ENCODE measurements at places on chromosomes 1 and 21.

DNA sequence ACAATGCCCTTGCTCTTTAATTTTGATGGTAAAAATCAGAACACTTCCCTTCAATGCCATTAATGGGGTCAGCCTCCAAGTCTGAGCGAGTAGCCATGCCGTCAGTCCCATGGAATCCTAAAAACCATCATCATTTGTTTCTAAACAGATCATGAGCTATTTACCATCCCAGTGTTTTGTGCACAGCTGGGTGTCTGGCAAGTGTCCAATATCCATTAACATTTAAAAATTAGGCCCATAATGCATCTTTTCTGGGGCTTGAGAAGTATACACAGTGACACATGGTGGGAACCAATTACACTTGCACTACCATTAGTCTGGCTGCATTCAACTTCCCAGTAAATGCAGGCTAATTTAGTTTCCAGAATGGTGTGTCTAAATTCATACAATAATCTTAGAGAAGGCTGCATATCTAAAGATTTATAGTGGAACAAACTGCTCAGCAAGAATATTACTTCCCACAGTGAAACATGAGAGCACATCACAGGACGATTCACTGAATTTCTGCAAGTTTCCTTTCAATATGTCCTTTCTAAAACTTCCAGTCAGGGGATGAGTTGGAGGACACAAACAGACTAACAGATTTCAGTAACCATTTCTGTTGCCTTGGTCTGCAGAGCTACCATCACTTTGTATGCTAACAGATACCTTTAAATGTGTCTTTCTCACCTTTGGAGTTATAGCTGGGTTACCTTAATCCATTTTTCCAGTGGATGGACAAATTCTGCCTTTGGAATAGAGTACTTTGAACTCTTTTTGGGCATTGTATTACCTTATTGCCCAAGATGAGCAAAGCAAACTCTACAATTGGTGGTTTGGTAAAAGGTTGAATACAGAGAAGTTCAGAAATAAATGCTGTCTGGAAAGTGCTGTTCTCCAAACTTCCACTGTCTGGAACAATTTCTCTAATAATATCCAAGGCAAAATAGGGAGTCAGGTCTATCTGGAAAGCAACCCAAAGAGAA, 258.0 kb downstream of the PTBP2 start:
- DNase-seq: no peak

DNA sequence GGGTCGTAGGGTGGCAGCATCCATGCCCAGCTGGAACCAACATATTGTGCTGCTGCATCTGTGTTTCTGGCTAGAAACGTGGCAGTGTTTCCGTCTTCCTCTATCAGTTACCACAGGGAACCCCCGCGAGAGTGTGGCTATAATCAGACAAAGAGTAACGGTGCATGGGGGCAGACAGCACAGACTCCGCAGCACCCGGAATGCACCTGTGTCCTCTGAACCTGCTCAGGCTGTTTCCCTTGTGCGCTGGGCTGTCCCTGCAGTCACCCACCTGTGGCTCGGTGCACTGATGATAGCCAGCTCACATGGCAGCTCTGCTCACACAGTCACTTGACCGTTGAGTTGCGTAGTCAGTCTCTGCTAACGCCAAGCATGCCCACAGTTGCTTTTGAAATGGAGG, 11.4 kb upstream of the PCBP3 start:
- no peak for DNase-seq

DNA sequence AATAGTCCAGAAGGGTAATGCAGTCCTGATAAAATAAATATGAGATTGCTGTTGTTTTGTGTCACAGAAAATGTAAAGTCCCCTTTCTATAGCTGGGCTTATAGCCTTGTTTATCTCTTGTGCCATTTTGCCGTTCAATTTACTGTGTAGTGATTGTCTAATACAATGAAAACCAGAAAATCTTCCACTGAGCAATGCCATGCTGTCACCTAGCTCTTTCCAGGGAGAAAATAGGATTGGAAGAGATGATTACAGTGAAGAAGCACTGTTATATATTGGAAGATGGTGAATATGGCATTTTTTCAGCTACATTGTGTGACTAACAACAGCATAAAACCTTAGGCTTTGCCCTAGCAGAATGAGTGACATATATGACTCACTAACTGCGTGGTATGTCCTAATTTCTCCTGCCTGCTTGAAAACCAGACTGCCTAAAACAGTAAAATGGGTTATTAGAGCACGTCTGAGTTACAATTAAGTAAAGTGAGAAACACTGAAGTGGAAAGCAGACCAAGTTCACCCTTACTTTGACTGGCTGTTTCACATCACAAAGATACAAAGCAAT, 332.4 kb upstream of the ZP4 start:
- no peak for DNase-seq

GRCh38 chr1:24502065-24502708, 449 bp upstream of the RCAN3 start:
- peak; percentile 90 for DNase-seq

DNA sequence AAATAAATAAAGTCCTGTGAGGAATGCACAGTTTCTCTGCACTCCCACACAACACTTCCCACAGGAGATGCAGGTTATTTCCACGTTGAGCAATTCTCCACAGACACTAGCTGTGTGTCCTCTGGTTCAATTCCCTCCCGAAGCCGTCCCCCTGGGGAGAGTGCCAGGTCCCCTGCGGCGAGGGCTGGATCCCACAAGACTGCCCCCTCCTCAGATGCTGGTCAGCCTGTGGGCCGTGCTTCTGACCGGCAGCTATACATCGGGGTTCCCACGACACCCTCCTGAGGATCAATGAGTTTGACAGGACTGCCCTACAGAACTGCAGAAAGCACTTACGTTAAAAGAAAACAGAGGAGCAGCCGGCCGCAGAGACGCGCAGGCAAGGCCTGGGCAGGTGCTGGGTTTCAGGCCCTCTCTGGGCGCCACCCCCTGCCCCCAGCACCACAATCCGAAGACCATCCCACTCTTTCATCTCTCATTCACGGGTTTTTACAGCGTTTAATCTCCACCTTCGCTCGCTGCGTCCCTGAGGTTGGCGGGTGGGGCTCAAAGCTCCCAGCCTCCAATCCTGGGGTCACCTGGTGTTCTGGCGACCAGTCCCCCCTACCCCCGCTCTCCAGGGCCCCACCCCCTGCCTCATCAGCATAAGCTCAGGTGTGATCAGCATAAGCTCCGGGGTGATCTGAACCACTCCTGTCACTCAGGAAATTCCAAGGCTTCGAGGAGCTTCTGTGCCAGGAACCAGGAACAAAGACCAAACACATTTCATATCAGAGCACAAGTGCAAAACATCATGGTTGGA, 9.3 kb downstream of the SLC35E2B start:
- no peak for DNase-seq

DNA sequence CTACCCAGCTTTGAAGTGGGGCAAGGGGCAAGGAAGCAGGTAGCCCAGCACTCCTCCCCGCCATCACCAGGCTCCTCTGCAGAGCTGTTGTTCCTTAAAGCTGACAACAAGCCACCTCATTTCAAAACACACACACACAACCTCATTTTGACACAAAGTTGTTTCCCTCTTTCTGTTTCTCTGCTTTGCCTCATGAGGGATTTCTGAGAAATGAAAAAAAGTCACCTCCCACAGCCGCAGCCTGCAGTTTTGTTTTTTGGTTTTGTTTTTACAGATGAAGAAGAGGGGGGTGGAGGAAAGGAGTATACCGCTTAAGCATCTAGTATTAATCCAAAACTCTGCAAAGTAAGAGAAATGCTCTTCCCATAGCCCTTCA, 12.1 kb downstream of the MCL1 start:
- DNase-seq: peak; percentile 25

DNA sequence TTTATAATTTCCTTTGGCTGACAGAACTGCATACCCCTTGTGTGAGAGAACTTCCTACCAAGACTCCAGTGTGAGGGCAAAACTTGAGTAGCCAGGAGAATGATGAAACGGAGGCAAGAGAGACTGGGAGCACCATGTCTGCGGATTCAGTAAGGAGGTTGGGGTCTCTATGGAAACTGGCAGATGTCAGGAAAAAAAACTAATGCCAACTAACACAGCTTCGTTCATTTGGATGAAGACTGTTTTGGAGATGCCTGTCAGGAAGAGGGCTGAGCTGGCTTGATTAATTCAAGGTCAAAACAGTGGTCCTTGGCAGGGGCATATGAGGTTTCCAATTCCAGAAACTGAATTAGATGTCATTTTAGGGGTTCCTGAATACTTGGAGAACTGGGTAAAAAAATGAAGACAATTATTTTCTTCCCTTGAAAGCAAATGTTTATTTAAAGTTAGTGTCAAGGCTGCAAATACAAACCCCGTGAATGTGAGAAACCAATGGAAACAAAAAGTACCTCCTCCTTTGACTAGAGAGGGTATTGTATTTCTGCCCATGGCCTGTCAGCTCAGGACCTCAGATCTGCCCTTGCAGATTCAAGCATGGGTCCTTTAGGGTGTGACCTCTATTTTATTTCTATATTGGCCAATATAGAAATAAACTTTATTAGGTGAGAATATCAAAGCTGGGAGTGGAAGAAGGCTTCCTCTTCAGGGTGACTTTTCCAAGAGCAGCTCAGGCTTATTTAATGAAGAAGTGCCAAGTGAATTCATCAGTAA, 110.5 kb downstream of the MAST2 start:
- DNase-seq: no peak

GRCh38 chr1:19811206-19811851, 3.8 kb downstream of the RNF186 start:
- DNase-seq: peak; percentile 62

- DNase-seq: no peak
Observed at GRCh38 chr1:26239936-26240335, 5.9 kb downstream of the CEP85 start.

DNA sequence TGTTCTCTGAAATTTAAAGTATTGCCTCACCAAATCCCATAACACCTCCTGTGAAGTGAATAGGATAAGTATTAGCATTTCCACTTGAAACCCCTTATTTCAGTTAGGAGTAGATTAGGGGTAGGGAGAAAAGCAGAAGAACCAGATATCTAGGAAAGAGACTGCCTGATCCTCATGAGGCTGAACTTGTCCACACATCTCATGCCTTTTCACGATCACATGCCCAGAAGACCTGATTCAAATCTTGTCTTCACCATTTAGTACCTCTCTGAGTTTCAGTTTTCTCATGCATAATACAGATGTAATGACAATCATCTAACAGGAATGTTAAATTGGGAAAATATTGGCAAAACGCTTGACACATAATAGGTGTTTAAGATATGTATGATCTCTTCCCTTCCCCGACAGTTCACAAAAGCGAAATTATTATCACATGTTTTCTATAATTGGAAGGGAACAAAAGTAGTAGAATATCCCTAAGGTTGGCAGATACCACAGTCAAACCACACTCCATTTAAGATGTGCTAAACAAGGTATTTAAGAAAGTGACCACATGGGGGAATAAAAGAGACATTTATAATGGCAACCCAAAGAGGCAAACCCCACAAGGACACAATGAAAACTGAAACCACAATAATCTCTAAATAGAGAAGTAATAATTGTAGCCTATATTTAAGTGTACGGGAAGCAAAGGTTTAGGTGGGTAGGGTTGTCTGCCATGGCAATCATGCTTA, 25.2 kb downstream of the GFI1 start:
- no peak for DNase-seq

GRCh38 chr1:3399732-3400131, 54.7 kb upstream of the ARHGEF16 start:
- no peak for DNase-seq

DNA sequence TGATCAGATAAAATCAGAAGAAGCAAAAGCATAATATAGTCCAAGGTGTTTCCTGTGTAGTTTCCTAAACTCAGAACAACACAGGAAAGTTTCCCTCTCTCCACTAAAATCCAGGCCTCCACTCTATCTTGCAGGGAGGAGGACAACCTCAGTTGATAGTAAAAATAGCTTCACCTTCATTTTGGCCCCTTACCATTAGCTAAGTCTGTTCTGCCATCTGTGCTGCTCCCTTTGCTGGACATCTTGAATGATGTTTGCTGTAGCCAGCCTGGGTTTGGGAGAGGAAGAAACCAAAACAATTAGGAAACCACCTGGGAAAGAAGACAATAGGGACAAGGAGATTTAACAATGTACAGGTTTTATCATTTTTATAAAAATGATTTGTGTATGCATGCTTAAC, 18.6 kb downstream of the DCAF8 start:
- DNase-seq: no peak

DNA sequence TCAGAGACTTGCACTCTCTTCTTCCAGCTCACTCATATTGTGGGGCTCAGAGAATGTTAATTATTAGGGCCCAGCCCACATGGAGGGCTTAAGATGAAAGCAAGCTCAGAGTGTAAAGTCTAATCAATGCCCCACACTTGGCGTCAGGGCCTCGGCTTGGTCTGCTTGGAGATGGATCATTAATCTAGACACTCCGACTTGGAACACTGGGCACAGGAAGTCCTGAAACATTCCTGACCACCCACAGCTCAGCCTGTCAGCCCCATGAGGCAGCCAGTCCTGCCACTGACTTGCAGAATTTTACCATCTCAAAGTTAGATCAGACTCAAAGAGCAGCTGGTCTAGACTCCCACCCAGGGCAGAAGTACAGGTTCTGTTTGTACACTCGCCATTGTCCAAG, 69.8 kb upstream of the TRABD2B start:
- DNase-seq: no peak

DNA sequence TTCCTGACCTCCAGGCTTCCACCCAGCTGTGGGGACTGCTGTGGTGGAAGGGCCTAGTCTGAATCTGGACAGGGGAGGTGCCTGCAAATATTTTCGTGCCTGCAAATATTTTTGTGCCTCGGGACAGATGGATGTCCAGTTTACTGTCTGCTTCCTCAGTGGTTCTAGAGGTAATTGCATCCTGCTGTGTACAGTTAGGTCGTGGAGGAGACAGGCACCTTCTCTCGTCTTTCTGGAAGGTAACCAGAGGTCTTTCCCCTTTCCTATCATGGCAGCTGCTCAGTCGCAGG, 53.8 kb upstream of the TINAGL1 start:
- DNase-seq: no peak

GRCh38 chr1:51794868-51795267, 83.7 kb downstream of the NRDC start:
- no peak for DNase-seq

GRCh38 chr1:219041141-219041540, 132.5 kb upstream of the LYPLAL1 start:
- no peak for DNase-seq

DNA sequence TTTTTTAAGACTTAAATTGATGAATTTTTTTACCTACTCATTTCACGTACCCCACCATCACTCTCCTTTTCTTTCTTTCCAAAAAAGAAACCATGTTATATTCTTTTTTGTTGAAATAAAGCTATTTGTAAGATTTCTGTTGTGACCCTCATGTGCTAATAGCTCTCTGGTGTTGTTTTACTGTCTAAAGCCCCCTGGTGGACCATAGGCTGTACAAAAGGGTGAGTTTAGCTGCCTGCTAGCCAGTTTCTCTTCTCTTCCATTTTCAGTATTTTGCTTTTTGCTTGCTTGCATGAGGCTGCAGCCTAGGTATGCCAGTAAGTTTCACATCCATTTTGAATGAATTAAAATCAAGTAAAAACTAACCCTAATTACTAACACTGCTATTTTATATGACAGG, 15.6 kb upstream of the VAMP3 start:
- no peak for DNase-seq
